HTR-8/SVneo (cell line): ENCODE measurements at places on chromosomes 4 and X.

- no peak for DNase-seq
These were observed 31.6 kb upstream of the ABCG2 start for GRCh38 chr4:88189881-88190585.

- DNase-seq = no peak
These were observed 98.8 kb upstream of the DHX15 start for GRCh38 chr4:24683116-24683515.

DNA sequence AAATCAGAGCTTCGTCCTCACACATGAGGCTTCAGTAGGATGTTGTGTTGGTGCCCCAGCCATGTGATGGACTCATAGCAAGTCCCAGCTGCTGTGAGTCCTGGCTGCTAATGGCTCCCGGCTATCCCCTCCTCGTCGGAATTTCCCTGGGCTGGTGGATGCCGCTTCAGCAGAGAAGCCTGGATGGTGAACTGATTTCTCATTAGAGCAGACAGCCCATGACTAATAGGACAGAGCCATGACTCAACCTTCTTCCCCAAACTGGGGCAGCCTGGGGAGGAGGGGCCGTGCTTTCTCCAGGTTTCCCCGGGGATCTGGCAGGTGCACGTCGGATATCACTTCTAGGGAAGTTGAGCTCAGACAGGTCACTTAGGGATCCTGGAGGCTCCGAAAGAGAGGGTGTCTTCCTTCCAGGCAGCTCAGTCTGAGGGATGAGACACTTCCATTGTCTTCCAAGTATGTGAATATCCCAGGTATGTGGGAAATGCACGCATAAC lies 112.7 kb downstream of the ASMT start:
- peak; percentile 80 for DNase-seq

- no peak for DNase-seq
These were observed 78.7 kb downstream of the SUPT20HL2 start for GRCh38 chrX:24235084-24235710.

- no peak for DNase-seq
These were observed 803.6 kb upstream of the ADGRL3 start for GRCh38 chr4:60396341-60397049.

DNA sequence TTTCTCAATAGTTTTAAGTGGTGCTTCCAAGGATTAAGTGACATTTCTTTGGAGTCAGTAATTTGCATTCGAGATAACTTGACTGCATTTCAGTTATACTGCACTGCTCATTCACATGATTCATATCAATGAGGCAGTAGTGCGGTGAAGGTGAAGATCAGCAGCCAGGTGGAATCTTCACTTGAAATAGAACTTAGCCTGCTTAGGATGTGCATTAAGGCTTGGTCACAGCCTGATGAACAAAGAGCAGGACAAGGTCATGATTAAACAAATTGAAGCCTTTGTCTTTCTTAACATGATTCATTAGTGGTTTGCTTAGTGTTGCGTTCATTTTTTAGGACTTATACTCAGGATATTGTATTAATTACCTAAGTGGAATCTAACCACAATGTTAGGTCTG lies 212.1 kb upstream of the GALNTL6 start:
- DNase-seq = no peak
